ENCODE measurements at places on chromosomes 3 and 15.

GRCh38 chr15:22855791-22856190, 17.3 kb downstream of the NIPA2 start:
- no peak for DNase-seq

DNA sequence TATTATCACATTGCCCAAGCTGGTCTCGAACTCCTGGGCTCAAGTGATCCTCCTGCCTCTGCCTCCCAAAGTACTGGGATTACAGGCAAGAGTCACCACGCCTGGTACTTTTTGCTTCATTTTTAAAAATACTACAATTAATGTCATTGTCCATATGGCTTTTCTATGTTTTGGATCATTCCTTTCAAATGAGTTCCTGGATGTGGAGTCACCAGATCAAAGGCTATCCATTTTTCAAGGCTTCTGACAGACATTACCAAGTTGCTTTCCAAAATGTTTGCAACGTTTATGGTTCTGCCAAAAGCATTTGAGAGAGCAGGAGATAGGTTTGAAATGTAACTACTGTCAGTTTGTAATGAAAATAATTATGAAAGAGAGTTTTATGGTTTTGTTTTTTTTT, 34.2 kb upstream of the BCL2L10 start:
- no peak for DNase-seq

- DNase-seq, result no peak
These were observed 96.7 kb downstream of the SMARCC1 start for GRCh38 chr3:47685037-47685436.

GRCh38 chr15:101018450-101018849, 99.3 kb downstream of the LRRK1 start:
- no peak for DNase-seq

GRCh38 chr3:196916221-196916620, 26.1 kb downstream of the NCBP2 start:
- DNase-seq, result no peak

DNA sequence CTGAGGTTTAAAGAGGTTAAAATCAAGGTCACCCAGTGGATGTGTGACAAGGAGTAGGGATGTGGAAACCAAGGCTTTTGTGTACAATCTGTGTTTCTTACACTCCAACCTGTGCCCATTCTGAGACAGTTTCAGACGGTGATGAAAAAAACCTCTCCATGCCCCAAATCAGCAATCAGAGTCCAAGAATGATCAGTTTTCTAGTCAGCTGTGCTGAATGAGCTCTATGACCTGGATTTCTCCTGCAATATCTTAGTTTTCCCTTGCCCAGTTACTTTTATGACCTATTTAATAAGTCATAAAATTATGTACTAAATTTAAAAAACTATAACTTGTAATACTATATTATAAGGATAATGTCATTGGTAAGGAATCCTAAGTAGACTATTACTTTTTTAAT, 37.5 kb upstream of the CBLB start:
- no peak for DNase-seq

DNA sequence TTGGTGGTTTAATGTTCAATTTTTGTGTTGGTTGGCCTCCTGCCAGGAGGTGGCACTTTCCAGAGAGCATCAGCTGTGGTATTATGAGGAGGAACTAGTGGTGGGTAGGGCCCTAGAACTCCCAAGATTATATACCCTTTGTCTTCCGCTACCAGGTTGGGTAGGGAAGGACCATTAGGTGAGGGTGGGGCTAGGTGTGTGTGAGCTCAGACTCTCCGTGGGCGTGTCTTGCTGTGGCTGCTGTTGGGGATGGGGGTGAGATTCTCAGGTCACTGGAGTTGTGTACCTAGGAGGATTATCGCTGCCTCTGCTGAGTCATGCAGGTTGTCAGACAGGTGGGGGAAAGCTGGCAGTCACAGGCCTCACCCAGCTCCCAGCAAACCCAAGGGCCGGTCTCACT, 187.1 kb downstream of the DPH6 start:
- no peak for DNase-seq

- no peak for DNase-seq
These were observed 367.8 kb upstream of the IL12A start for GRCh38 chr3:159620873-159621272.

DNA sequence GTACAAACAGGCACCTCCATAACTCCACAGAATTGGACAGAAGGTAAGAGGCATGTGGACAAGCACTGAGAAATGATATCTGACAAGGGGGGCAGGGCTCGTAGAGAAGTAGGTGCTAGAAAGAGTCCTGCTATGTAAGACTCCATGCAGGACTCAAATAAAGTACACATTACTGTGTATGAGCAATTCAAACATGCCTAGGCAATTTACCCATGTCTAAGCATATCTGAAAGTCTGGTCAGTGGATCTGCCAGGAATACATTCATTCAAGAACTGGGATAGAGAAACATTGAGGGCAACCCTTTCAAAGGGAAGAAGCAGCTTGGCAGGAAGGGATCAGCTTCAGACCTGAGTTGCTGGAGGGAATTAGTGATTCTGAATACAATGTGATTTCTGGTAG, 174.1 kb upstream of the MCTP2 start:
- no peak for DNase-seq

DNA sequence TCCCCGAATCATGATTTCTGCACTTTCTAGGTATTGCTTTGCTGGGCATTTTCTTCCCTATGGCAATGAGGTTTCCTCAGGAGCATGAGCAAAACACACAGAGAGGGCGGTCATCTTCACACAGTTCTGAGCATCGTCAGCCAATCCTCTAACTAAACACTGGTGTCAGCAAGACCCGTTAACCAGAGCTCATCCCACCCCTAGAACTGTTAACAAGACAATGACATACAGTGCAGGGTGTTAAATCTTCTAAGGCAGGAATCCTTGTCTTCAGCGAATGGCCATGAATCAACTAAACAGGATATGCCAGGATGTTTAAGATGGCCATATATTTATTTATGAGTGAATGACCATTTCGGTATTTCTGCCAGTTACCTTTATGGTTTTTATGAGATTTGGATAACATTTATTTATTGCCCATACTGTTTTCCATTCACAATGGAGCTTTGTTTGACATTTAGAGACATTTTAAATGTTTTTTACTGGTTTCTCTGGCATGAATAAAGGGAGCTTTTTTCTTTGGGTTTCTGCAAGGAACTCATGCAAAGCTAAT, 411.5 kb upstream of the PROK2 start:
- DNase-seq, result no peak

GRCh38 chr15:64164436-64164835, 1.6 kb upstream of the PPIB start:
- no peak for DNase-seq

GRCh38 chr15:56946150-56946549, 27.7 kb downstream of the TCF12 start:
- no peak for DNase-seq

DNA sequence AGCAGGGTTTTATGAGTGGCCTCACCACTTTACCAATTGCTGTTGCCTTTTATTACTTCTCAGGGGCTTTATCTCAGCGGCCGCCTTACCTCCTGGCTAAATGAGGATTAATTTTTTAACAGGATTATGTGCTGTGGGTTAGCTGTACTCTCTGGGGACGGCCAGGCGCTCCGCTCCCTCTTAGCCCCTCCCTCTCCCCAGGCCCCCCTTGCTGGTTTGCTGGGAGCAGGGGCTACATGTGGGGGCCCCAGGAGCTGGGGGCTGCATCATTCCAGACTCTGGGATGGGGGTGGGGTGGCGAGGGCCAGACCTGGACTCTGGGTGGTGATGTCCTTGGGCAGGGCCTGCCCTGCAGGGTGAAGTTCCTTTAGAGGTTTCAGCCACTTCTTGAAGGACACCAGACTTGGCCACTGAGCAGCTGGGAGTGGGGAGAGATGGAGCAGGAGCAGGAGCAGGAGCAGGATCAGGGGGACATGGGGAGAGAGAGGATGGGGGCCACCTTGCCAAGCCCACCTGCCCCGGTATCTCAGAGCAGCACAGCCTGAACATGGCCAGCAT, 196.1 kb downstream of the GOLGA6L6 start:
- DNase-seq, result no peak

- DNase-seq, result no peak
These were observed 244.6 kb downstream of the STXBP5L start for GRCh38 chr3:121152573-121152972.

DNA sequence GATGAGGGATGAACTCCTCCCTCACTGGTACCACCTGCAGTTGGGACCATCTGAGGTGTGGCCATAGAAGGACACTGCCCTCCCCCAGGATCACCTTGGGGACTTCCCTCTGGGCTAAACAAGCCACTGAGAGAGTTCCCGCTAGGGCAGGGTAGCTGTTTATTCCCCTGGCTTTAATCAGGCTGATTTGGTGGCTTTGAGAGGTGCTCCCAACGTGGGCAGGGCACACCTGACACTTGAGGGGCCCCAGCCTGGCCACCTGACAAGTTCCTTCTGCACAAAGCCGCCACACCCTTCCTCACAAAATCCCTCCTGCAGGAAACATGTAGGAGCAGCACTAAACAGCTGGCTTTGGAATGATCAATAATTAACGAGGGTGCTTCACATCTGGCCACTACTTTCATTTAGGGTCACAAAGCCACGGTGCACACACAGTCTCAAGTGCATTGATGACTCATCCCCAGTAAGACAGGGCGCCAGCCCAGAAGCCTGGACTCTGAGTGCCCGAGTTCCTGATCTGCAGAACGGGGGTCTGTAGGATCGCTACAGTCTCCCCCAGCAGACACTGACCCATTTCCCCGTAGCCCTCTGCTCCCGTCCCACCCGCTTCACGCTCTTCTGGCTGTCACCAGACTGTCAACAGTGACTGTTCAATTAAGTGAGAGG, 75.1 kb downstream of the ATP10A start:
- DNase-seq, result no peak

DNA sequence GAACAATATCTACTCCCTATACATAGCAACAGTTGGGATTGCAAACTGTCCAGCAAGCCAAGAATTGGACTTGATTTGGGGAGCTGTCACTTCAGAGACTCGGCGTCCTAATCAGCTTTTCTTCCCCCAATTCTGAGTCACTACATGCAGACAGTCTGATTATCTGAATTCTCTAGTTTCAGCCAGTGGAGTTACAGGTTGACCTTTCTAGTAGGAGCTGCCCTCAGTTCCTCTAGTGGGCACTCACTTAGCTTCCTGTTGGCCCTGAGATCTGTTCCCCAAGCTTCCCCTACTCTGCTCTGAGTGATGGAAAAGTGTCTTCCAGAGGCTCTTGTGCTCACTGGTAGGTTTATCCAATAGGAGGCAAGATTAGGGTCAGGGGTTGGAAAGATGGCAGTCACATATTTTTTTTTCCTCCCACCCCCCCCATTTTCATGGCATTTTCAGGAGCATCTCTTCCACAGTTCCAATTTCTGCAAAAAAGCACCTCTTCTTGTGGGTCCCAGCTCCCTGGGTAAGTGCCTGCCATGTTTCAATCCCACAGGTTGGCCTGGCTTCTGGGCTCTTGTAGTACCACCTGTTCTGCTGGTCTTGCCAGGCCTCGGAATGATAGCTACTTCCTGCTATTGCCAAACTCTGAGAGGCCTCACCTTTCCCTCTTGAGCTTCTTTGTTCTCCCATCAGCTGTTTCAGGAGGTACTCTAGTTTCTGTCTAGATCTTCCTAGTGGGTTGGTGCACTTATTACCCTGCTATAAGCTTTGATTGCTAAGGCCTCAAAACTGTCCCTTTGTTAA, 182.2 kb downstream of the RAP2B start:
- DNase-seq, result no peak

GRCh38 chr3:45887759-45888511, 1.6 kb downstream of the CCR9 start:
- DNase-seq, result no peak

- no peak for DNase-seq
These were observed 19.0 kb upstream of the CCR2 start for GRCh38 chr3:46334741-46335478.

DNA sequence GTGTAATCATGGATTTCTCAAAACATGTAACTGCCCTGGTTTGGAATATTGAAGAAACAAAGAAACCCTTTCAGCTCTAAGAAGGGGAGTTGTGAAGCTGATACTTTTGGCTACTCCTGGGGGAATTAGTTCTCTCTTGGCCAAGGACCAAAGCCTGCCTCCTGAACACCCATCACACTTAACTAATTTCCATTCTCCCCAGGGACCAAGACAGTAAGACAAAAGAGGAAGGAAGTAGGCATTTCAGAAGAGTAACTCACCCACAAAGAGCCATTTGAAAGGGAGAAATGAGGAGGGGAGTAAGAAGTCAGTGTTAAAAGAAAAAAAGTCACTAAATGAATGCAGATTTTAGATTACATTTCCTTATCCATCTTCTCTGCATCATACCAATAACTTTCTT, 328.0 kb upstream of the SOX2 start:
- no peak for DNase-seq

- no peak for DNase-seq
These were observed 19.7 kb upstream of the NCK1 start for GRCh38 chr3:136842294-136842693.

GRCh38 chr3:190673148-190673547, 159.3 kb downstream of the IL1RAP start:
- DNase-seq, result no peak

- DNase-seq, result no peak
These were observed 241.1 kb downstream of the WNT5A start for GRCh38 chr3:55246033-55246432.

GRCh38 chr3:144045766-144046165, 74.1 kb downstream of the DIPK2A start:
- DNase-seq, result no peak

DNA sequence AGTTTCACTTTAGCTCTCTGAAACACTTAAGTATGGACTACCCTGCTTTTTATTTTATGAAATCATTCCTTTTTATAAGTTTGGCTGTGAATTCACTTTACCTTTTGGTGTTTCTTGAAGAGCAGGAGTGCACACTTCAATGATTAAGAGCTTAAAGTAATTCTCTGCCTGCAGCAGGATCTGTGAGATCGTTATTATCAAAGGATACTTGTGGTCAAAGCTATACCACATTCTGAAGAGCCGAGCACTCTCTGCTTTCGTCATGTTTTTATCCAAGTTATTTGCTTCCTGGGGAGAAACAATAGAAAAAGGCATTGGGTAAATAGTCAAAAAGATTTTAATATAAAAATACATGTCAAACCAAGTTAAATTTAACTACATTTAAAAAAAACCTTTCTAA, 243.7 kb downstream of the CHST2 start:
- no peak for DNase-seq

- DNase-seq, result no peak
These were observed 18.2 kb downstream of the C15orf62 start for GRCh38 chr15:40787991-40788390.

GRCh38 chr3:152857082-152857481, 22.2 kb downstream of the P2RY1 start:
- DNase-seq, result no peak

- DNase-seq, result no peak
These were observed 63.6 kb upstream of the NR2E3 start for GRCh38 chr15:71746719-71747118.
